ENCODE measurements at places on chromosomes 6 and 20.

- DNase-seq = no peak
Measured at GRCh38 chr6:135251498-135252441, 70.7 kb downstream of the MYB start.

DNA sequence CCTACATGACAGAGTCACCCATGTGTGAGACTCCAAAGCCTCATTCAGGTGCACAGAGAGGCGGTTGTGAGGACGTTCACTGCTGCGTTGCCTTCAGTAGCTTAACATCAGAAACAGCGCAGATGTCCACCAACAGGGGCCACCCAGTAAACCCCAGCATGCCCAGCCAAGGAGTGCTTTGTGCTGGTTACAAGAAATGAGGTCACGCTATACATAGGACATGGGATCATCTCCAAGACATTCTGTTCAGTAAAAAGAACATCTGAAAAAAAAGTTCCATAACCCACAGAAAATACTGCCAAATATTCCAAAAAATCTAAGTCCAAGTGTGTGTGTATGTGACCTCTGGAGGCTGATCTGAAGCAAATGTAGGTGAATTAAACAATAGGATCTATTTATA lies 16.0 kb downstream of the SLC52A3 start:
- no peak for DNase-seq

DNA sequence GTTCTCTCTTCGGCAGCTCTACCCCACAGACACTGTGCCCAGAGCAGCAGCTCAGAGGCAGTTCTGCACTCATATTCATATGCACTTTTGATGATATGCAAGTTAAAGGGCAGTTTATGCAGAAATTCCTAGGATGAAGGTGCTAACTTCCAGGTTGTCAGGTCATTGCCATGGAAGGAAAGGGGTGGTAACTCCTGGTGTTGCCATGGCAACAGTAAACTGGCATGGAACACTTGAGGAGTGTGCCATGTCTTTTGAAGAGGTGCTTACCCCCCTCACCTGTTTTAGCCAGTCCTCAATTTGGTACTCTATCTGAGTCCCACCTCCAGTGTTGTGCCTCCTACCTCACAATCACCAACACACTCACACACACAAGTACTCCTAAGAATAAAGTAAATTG lies 539.4 kb upstream of the BTBD3 start:
- DNase-seq = no peak

- DNase-seq = no peak
Measured at GRCh38 chr6:89500611-89501010, 67.7 kb downstream of the ANKRD6 start.

DNA sequence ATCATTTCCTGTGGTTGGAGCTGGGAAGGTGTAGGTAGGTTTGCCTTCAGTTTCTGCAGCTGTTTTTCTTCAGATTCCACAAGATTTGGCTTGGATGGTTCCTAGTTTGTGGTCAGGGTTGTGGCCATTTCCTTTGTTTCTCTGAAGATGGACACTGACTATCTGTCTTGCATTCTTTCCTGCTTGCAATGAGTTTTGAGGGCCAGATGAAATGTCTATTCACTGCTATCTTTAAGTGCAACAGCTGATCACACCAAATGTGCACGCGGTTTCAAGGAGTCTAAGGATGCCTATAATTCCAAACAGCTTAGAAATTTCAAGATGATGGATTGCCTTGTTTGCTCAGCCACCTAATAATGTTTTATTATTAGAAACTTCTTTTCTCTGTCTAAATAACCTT lies 28.4 kb downstream of the IL20RA start:
- no peak for DNase-seq

GRCh38 chr6:121573481-121573880 lies 138.0 kb downstream of the GJA1 start:
- no peak for DNase-seq

- no peak for DNase-seq
Measured at GRCh38 chr20:37179683-37180524, 556 bp upstream of the MROH8 start.

- DNase-seq = no peak
Measured at GRCh38 chr6:36285187-36285671, 15.4 kb downstream of the PNPLA1 start.

DNA sequence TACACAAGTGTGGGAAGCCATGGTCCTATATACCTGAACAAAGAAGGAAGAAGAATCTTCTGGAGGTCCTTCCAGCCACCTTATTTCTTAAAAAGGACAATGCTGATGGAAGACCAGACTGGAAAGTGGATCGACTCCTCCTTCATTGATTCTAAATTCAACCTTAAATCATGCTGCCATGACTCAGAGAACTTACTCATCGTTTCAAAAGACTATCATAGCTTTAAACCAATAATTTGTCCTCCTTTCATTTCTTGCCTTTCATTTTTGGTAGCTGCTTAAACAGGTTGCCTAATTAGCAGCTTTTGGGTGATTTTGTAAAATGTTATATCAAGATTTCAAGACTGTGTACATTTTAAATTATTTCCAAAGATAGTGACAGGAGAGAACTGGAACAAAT lies 60.8 kb downstream of the RTN4IP1 start:
- DNase-seq = no peak

DNA sequence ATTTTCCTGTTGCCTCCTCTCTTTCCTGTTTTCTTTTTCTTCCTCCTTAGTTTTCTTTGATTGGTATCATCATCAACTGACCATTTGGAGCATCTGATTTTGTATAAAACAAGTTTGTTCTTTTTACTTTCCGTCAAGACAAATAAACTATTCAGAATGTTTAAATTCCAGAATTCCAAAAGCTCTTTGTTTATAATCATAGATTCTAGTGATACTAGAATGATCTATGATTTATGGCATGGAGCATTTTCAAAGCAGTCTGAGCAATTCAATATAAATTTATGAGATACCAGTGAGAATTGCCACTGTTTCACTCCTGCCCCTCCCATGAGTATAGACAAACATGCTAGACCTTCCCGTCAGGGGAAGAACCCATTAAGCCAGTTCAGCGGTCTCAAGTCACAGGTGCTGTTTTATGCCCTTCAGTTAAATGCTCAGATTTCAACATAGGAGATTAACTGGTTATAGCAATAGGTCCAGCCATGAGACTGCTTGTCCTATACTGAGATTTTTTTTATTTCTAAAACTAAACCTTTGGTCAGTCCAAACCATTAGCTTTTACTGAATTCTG lies 60.7 kb downstream of the GRIK2 start:
- no peak for DNase-seq

DNA sequence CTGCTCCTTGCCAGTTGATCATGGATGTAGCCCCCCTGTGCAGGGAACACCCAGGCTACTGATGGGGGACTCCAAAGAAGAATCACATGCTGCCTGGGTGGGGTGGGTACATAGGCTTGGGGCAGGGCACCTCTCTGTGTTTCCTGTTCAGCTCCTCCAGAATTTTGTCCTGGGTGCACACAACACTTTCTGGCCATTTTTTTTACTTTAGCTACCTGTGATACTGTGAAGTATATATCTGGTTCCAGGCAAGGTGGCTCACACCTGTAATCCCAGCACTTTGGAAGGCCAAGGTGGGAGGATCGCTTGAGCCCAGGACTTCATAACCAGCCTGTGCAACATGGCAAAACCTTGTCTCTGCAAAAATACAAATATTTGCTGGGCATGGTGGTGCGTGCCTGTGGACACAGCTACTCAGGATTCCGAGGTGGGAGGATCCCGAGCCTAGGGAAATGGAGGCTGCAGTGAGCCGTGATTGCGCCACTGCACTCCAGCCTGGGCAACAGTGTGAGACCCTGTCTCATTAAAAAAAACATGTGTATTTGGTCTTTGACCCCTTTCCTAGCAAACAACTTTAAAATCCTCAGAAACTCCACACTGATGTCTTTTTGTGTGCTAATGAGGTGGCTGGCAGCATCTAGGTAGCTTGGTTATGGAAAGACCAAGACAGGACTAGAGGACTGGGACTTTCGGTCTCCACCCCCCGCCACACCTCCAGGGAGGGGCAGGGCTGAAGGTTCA lies 14.1 kb downstream of the SLC4A11 start:
- no peak for DNase-seq

- no peak for DNase-seq
Measured at GRCh38 chr20:5141615-5142014, 14.8 kb downstream of the CDS2 start.

GRCh38 chr6:579339-579738 lies 77.6 kb downstream of the HUS1B start:
- DNase-seq = no peak

- DNase-seq = no peak
Measured at GRCh38 chr6:85756982-85757381, 114.3 kb upstream of the SYNCRIP start.

DNA sequence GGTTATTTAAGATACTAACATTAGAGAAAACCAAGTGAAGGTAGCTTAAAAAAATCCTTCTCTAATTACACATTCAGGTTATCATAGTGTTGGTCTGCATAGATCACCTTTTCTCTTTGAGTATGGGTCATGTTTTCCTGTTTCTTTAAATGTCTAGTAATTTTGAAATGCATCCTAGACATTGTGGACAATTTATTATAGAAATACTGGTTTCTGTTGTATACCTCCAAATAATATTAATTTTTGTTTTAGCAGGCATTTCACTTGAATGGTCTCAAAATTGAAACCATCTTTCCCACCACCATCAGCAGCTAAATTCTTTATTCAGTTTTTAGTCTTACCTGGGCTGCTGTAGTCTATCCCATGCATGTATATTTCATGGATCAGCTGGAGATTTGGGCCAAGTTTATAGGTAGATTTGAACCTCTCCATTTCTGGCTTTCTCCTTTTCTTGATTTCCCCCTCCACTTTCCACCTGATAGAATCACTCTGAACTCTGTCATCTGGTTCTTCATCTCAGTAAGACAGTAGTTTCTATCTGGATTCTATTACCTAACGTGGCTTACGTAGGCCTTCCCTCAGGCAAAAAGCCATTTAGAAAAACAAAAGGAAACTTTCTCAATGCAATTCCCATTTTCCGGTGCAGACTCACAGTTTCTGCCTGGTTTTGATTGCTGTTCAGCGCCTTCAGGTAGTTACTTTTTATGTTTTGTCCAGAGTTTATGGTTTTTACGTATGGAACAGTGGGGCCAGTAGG lies 52.3 kb downstream of the ZFAND3 start:
- no peak for DNase-seq

GRCh38 chr6:150539568-150539967 lies 60.1 kb upstream of the PLEKHG1 start:
- no peak for DNase-seq

DNA sequence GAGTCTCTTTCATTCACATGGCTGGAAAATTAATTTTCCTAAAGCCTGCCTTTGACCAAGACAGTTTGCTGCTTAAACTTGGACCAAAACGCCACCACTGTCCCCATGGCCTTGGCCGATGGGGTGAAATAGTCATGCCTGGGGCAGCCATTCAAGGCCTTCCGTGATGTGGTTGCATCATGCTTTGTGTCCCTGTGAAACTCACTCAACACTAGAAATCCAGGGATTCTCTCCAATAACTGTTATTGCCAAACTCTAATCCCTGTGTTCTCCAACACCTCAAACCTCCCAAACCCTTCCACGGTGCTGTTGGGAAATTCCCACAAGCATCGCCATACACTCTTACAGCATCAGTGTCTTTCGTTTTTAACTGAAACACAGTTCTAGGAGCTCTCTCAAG lies 1.4 kb upstream of the TXNDC5 start:
- no peak for DNase-seq

GRCh38 chr6:149906405-149906804 lies 8.5 kb upstream of the RAET1E start:
- DNase-seq = no peak

- DNase-seq = no peak
Measured at GRCh38 chr20:63346131-63347080, 14.7 kb downstream of the CHRNA4 start.

DNA sequence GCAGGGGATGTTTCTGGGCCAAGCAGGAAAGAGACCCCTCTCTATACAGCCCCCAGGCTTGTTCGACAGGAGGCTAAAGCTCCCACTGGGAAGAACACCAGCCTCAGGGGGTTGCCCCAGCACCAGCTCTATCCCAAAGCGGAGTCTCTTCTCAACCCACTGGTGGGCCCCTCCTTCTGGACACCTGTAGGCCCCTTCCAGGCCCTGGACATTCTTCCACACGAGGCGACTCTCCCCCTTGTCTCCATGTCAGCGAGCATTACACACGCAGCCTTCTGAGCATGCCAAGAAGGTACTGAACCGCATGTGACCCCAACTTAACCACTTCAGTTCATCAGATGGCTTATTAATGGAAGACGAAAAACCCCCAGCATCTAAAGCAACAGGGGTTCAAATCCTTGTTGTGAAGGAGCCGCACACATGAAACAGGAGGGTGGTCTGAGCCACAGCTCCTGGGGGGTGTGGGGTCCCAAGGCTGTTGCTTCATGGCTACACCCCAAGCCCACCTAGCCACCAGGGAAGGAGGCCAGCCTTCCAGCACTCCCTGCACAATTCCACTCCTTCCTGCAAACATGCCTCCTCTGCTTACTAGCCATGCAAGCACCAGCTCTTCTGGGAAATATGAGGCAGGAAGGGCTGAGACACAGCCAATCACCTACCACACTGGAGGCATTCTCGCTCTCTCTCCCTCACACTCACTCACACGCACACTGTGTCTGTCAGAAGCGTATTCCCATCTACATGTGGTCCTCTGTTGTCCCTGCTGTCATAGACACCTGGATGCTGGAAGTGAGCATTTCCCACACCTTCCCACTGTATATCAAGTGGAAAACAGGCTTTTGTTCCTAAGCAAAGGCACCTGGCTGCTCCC lies 104.5 kb downstream of the NOL4L start:
- no peak for DNase-seq

GRCh38 chr6:35817515-35817914 lies 12.4 kb downstream of the LHFPL5 start:
- DNase-seq = no peak

- no peak for DNase-seq
Measured at GRCh38 chr6:137880746-137881521, 13.9 kb downstream of the TNFAIP3 start.

GRCh38 chr6:14426281-14426680 lies 308.7 kb downstream of the CD83 start:
- DNase-seq = no peak

DNA sequence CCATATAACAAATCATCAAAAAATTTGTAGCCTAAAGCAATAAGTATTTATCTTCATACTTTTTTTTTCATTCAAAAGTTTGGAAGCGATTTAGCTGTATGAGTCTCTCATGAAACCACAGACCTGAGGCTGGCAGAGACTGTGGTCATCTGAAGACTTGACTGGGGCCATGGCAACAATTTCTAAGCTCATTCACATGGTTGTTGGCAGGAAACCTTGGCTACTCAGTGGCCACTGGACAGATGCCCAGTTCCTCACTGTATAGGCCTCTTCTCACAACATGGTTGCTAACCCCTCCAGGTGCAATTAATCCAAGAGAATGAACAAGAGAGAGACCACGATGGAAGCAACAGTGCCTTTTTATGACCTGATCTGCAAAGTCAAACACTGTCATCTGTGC lies 235.9 kb downstream of the BTBD3 start:
- no peak for DNase-seq

- DNase-seq = no peak
Measured at GRCh38 chr6:156345700-156346099, 431.5 kb upstream of the ARID1B start.

Data from hypothalamus (tissue), 51 donors.